CD4-positive, CD25-positive, alpha-beta regulatory T cell (primary cell): ENCODE measurements at places on chromosomes 16 and 17.

DNA sequence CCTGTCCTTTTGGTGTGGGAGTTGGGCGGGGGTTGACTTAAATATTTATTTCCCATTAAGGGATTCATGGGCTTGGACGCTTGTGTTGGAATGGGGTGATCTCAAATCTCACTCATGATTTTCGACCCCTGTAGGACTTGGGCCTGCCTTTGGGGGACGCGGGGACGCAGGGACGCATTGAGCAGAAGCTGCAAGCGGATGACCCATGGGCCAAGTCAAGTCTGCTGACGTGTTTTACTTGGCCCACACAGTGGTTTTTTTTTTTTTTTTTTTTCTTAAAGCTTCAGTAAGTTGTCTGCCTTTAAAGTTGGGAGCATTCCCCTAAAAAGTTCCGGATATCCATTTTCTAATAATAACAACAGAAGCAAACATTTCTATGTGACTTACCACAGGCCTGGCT is 28.9 kb downstream of the CMIP start:
- DNase-seq = no peak

- no peak for DNase-seq
These were observed 10.4 kb downstream of the ERAL1 start for GRCh38 chr17:28864991-28865849.

DNA sequence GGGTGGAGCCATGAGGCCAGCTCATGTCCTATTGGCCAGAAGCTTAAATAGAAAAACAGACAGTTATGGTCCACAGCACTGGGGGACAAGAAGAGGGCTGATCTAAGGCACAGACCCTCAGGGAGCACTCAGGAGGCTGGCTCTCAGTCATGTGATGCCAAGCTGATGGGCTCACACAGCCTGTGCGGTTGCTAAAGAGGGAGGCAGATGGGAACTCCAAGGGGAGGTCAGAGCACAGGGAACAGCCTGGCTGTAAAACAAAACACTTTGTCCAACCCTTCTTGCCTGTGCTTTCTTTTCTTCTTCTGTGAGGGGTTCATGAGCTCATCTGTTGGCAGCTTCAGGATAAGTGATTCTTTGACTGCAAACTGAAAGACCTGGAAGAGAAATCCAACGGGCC is 27.2 kb downstream of the CNTNAP1 start:
- DNase-seq = no peak

DNA sequence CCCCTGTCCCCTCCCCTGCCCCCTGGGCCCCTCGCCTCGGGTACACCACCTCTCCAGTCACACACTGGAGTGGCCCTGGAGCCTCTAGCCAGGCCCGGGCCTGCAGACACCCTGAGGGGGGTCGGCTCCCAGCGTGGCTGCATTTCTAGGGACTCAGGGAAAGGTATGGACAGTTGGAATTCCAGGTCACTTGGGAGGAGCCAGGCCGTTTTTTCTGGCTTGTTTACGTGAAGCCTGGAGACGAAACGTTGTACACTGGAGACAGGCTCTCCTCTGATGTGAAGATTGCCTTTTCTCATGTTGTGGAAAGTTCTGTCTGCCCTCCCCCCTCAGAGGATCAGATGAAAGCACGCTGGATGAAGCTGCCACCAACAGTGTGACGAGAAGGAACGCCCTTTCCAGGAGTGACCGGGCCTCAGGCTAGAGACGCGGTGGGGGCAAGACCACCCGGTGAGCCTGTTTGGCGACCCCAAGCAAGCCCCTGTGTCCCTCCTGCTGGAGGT is 4.0 kb upstream of the PPP1R27 start:
- no peak for DNase-seq

GRCh38 chr17:79563237-79564013 is 47.4 kb downstream of the RBFOX3 start:
- DNase-seq = no peak

DNA sequence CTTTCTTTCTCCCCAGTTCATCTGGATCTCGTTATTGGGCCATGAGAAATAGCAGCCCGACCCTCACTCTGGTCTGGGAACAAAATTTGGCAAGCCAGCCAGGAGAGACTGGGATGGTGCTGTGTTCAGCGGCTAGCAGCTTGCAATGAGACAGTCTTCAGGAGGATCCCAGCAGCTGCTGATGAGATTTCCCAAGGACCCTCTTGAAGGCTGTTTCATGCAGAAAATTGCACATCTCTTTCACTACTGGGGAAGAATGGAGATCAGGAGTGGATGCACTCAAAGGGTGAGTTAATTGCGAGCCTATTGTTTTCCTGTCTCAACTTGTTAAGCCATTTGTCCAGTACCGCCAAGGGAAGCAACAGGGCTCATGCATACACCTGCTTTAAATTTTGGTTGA is 5.5 kb upstream of the COIL start:
- DNase-seq = no peak

DNA sequence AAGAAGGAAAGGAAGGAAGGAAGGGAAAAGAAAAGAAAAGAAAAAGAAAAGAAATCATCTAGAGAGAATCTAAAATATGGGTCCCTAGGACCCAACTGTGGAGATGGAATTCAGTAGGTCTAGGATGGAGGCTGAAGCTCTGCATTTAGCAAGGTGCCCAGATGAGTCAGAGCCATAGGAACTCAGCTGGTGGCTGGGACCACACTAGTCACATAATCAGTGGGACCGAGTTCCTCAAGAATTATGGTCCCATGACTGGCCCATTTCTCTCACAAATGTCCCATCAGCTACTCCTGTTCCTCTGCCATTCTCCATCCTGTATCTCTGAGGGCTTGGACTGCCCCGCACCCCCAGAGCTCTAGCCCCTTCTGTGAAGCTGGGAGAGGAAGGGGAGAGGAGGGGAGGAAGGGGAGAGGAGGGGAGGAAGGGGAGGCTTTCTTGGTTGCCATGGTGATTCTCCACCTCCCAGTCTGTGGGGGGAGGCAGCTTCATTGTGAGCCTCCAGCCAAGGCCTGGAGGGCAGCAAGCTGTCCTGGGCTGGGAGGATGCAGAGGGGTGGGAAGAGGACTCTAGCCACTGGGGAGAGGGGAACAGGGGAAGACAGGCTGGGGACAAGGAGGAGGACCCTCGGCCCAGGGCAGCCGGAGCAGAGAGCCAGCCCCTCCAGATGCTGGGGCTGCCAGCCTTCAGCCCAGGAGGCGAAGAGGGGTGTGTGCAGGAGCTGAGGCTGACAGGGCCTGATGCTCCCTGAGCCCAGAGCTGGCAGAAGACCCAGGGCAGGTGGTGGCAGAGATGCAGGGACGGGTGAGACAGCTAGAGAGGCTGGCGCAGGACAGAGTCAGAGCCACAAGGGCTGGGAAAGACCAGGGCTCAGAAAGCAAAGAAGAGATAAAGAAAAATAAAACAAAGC is 37.8 kb upstream of the LHX1 start:
- DNase-seq = no peak
